ENCODE measurements at places on chromosomes 16 and 17. TPM values are rescaled to one million over a fixed set of nuclear protein-coding genes. Genes with fewer than 3 reads are reported as not detected.

AOC2 gene
- 0.78 TPM for total RNA-seq

DNA sequence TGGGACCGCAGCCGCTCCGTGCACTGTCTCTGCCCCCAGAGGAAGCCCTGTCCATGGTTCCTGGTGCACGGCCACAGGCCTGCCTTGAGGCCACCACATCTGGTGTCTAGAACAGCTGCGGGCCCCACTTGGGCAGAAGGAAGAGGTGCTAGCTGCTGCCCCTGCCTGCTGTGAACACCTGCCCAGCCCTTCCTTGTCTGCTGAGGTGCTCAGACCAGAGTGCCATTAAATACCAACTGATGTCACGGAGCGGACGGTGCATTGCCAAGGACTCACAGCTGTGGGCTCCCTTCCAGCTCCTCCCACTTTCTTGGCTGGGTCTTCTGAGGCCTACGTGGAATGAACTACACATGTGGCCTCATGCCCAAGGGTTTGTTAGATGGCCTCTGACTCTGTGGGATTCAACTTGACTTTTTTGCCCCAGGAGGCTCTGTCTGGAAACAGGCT lies 146.1 kb downstream of the RAB11FIP4 start:
- no peak for DNase-seq

DNA sequence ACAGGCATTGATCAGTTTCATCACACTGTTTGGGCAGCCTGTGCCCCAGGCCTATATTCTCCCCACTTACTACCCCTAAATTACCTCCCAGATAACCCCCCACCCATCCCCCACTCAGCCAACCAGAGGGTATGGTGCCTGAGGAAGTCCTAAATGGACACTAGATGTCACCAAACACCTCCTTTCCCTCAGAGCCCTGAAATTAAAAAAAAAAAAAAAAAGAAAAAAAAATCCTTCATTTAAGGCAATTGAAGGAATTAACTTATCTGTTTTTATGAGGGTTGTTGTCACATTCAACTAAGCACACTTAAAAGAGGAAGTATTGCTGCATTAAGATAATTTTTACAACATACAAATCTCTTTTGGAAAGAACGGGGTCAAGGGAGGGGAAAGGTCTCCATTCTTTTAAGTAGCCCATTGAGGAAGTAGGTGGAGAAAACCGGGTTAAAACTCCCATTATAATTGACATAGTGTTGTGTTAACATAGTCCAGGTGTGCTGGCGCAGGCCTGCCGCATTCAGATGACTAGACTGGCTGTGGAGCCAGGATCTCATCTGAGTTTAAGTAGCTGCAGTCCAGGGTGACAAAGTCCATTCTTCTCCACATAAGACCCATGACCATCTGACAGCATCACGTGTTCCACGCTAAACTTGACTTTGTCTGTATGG lies 46.3 kb downstream of the SNX11 start:
- no peak for DNase-seq

DNA sequence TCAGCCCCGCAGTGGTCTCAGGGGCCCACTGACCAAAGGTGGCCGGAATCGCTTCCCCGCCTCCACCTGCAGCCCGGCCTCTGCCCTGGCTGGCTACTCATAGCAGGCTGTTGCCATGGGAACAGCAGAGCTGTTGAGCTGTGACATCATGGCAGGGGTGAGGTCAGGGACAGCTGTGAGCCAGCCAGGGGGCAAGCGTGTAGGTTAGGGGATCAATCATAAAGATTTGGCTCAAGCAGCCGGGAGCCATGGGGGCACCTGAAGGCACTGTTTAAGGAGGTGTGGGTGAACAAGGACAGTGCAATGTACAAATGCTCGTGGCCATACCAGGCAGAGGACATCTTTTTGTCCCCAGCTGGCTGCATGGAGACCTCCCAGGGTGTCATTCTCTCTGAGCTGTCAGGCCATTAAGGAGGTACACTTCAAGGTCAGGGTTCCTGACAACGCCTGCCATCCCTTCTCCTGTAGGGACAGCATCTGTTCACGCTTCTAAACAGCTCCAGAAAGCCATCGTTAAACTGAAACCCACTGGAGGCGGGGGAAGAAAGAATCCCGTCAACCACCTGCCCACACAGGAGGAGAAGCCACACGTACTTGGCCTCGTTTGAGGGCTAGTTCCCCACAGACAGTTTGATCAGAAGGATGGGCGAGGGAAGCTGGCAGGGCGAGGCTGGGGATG lies at the start of gene CEP295NL:
Gene CEP295NL, minus strand, starts transcription at position 101 of the 679 bp plus-strand sequence. CDS start 1,373 bp downstream, outside the sequence.
- DNase-seq: no peak

AHSP gene
- 8.1 TPM for total RNA-seq

- no peak for DNase-seq
Measured at GRCh38 chr16:50820225-50820624, 78.3 kb downstream of the CYLD start.
